ENCODE measurements at places on chromosomes 1 and 21.

DNA sequence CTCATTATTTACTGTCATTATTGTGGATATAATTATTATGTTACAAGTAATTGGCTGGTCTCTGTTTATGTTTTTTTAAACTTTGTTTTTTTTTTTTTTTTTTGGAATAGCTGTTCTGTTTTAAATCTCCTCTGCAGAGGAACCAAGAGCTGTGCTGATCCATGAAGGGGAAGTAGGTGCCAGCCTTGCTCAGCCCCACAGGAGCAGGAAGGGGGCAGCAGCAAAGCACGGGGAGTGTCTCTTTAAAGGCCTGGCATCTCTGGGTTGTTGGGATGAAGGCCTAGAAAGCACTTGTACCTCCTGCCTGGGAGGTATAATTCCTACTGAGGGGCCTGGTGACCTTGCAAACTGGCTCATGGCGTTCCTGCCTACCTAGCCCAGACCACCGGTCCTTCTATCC lies 2.5 kb upstream of the GRHL3 start:
- no peak for DNase-seq

GRCh38 chr1:240414237-240414636 lies 197.7 kb downstream of the GREM2 start:
- DNase-seq: no peak

- DNase-seq: no peak
These were observed 34.7 kb downstream of the ACOT11 start for GRCh38 chr1:54582566-54583306.

- no peak for DNase-seq
These were observed 6.3 kb downstream of the TAF5L start for GRCh38 chr1:229619614-229620013.

- DNase-seq: no peak
These were observed 30.0 kb downstream of the VWA5B1 start for GRCh38 chr1:20320704-20321103.

- DNase-seq: no peak
These were observed 40.5 kb upstream of the PAXBP1 start for GRCh38 chr21:32812035-32812434.

GRCh38 chr1:221292652-221293051 lies 413.4 kb downstream of the HLX start:
- no peak for DNase-seq

GRCh38 chr1:164563721-164564360 lies 4.9 kb downstream of the PBX1 start:
- no peak for DNase-seq

- DNase-seq: no peak
These were observed 32.0 kb downstream of the CCSAP start for GRCh38 chr1:229310833-229311232.

DNA sequence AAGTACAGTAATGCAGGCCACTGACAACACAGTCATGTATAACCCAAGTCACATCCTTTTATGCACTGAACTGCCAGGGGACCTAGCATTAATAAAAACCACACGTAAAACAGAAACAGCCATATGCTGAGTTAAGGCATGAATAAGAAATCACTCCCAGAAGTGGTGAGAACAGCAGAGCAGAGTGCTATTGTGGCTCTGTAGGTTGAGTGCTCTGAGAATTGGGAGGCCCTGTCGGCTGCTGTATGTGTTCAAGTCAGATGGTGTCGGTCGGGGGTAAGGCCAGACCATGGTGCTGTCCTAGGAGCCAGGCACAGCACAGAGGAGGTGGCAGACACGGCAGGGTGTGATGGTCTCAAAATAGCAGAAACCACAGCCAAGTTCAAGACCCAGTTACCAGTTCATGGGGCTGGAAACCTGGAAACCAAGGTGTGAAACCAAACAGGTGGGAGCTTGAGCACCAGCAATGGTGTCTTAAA lies 126.6 kb upstream of the COA6 start:
- DNase-seq: no peak

- no peak for DNase-seq
These were observed 72.7 kb upstream of the TINAGL1 start for GRCh38 chr1:31503570-31503969.

- DNase-seq: no peak
These were observed 15.2 kb downstream of the PLA2G2F start for GRCh38 chr1:20154301-20154831.

GRCh38 chr1:119840745-119841144 lies 29.5 kb upstream of the REG4 start:
- DNase-seq: no peak

DNA sequence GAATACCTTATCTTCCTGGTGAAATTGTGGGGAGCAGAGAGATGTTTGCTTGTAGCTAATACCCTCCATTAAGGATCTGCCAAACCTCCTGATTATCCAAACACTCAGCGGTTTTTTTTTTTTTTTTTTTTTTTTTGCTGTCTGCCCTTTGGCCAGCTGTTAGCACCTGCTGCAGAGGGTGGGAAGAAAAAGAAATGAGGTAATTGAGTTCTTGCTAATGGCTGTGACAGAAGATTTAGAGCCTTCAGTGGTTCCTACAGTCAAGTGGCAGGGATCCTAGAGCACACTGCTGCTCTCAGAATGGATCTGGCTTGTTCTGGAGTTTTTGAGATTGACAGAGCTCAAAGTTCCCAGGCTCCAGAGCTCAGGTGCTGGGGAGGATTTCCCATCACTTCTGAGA lies 342.5 kb downstream of the DISC1 start:
- DNase-seq: no peak

DNA sequence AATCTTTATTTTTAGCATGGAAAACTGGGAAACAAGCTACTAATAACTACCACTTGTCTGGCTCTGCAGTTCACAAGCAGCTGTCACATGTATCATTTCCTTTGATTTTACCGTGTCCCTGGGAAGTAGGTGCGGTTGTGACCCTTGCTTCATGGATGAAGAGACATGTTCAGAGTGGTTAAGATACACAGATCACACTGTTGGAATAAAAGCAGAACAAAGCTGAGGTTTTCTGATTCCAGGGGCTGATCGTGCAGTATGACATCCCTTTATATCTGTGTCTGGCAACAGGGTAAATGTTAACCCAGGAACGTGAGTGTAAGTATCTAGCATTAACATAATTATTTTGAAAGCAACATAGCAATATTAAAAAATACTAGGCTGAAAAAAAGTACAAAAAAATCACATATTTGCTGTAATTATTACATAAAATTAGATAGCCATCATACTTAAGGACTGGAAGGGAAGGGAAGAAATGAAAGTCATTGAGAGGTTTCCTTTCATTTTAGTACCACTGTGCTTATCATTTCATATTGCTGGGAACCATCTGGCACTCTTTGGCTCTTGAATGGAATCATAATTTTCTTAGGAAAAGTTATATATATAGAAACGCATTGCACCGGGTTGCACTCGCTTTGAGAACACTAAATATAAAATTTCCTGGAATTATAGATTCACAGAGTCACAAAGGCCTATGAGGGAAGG lies 62.8 kb upstream of the PAXBP1 start:
- no peak for DNase-seq

GRCh38 chr1:225849925-225850324 lies 32.3 kb downstream of the TMEM63A start:
- DNase-seq: no peak

DNA sequence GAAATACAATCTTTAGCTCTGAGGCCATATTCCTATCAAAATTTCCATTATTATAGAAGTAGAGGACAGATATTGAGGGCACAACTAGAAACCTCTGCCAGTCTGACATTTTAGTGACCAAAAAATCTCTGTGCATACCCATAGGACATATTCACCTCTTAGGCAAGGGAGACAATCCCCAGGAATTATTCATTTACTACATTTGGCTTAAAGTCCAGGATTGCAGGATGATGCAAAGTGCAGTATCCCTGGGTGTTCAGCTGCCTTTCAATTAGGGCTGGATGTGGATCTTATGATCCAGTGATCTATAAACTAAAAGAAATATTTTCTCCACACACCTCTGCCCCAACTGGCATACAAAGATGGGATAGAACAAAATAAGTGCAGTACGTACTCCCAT lies 50.9 kb downstream of the PTGS2 start:
- no peak for DNase-seq

GRCh38 chr1:157682710-157683437 lies 17.7 kb downstream of the FCRL3 start:
- DNase-seq: no peak

GRCh38 chr1:64864018-64864940 lies 102.1 kb downstream of the JAK1 start:
- DNase-seq: no peak

- no peak for DNase-seq
These were observed 508.6 kb downstream of the PTPRU start for GRCh38 chr1:29744684-29745490.

DNA sequence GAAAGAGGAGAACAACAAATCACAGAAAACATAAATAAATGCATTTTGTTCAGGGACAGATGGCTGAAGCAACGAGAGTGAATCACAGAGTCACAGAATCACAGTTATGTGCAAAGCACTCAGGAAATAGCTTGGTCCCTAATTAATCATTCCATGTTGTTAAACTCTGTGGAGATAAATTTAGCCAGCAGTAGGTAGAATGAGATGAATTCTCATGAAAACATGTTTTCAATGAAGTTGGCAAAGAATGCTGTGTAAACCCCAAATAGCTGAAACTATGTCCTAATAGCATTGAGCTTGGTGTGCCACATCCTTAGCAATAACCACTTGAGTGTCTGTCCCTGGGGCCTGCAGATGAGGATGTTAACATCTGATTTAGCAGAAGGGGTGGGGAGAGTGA lies 20.4 kb downstream of the LEPR start:
- no peak for DNase-seq

DNA sequence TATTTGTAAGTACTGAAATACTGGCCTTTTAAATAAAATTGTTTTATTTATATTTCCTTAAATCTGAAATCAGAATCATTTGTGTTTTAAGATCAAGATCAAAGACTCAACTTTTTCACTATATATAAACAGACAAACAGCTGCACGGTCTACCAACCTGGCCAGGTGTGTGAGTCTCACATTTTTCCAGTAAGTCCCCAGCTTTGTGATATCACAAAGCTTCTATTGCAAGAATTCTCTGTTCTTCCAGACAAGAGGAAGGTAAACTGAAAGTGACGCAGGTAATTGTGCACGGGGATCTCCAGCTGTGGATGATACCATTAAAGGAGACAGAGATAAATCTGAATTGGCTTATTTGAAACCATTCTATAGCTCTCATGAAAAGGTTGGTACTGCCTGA lies 41.2 kb upstream of the CYP2J2 start:
- no peak for DNase-seq

DNA sequence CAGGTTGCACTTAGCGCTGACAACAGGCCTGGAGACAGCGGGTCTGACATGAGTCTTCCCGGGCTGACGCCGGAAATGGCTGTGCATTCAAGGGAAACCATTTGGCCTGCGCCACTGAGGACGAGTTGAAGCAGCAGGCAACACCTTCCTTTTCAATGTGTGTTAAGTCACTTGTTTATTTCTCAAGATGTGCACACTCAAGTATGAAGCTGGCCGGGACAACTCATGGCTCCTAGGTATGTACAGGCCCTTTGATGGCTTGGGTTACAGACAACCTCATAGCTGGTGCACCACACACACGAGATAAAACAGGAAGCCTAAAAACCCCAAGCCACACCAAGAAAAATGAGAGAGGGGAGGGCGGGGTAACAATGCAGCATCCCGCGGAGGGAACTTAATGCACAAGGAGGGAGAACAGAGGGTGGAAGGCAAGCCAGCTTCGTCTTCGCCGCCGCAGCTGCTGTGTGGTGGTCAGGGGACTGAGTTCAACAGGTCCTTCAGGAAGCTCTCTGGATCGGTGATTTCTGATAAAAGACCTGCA lies 118.0 kb upstream of the IFFO2 start:
- peak; percentile 30 for DNase-seq

GRCh38 chr1:115729756-115730155 lies 38.8 kb downstream of the CASQ2 start:
- no peak for DNase-seq

DNA sequence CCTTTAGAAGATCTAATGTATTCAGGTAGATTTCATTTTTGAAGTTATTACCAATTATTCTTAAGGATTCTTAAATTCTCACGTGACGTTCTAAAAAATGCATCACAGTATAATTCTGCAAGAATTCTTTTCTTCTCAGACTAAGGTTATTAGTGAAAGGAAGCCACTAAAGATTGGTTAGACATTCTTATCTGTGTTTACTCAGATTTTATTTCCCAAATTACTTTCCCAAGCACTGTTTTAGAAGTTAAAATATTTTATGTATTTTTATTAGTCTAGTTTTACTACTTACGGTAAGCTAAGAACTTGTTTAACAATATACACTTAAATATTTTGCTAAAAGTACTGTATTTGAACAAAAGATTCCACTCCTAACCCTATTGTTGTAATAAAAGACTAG lies 28.4 kb downstream of the AGO3 start:
- DNase-seq: no peak

- DNase-seq: no peak
These were observed 39.0 kb downstream of the TENT5C start for GRCh38 chr1:117644696-117645311.

All from activated CD4-positive, alpha-beta T cell treated with anti-CD3 and anti-CD28 coated beads, Interleukin-2, amount 50 U/mL, for 24 hours (primary cell).